GM23248 (cell line): ENCODE measurements at places on chromosomes 1 and 21. TPM values are rescaled to one million over a fixed set of nuclear protein-coding genes. Genes with fewer than 3 reads are reported as not detected.

DNA sequence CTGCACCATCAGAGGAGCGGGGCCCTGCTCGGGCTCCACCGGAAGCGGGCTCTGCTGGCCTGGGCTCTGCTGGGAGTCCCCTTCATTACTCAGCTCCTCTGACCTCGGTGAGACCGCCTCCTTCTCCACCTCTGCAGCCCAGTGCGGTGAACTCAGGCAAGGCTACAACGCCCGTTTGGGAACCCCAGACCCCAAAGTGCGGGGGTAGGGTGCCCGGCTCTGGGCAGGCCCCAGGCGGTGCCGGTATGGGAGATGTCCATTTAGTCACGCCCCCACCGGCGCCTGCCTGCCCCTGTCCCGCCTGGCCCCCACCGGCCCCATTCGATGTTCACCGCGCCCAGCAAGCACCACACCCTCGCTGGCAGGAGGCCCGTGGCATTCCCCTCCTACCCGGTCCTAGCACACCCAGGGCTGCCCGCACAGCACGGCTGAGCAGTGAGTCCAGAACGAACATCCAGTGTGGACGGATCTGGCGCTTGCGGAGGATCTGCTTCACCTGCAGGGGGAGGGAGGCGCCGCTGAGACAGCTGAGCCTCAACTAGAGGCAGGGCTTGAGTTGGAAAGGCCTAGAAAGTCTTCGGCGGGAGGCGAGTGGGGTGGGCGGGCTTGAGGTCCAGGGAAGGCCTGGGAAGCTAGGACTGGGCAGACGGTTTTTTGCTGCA, 10.0 kb downstream of the MAP3K6 start:
- no peak overlapping the region for H3K27ac ChIP-seq
- H3K36me3 ChIP-seq, result peaks cover 1% of the 10 kb centered on the region; the same call in 1 of the 2 replicates
- no peak overlapping the region for H3K4me3 ChIP-seq
- H3K4me1 ChIP-seq, result no peaks in the 10 kb centered on the region
- DNase-seq, result no peak
- no peaks in the 10 kb centered on the region for H3K27me3 ChIP-seq

GRCh38 chr1:30824736-30825429, 67.3 kb upstream of the LAPTM5 start:
- no peak overlapping the region for H3K27ac ChIP-seq
- H3K4me3 ChIP-seq, result peak overlapping the region; percentile 79
- peaks cover under 1% of the 10 kb centered on the region; the same call in 1 of the 2 replicates for H3K27me3 ChIP-seq
- no peak for DNase-seq

DNA sequence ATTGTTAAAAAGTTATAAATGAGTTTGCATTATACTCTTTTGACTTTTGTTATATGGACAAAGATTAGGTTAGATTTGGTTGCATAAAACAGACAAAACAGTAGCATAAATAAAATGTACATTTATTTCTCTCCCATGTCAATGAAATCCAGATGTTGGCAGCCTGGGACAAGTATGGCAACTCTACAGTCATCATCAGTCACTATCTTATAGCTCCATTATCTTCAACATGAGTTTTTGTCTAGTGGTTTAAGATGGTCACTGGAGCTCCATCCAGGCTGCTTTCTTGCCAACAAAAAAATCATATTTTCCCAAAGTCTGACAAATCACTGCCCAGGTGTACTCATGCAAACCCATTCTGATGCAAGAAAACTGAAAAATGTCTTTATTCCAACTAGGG, 83.8 kb downstream of the CD58 start:
- no peaks in the 10 kb centered on the region for H3K27me3 ChIP-seq
- H3K27ac ChIP-seq, result peak overlapping the region; percentile 8; the same call in 1 of the 2 replicates
- H3K36me3 ChIP-seq, result no peaks in the 10 kb centered on the region
- DNase-seq, result peak; percentile 54
- peaks cover 38% of the 10 kb centered on the region for H3K4me1 ChIP-seq

DNA sequence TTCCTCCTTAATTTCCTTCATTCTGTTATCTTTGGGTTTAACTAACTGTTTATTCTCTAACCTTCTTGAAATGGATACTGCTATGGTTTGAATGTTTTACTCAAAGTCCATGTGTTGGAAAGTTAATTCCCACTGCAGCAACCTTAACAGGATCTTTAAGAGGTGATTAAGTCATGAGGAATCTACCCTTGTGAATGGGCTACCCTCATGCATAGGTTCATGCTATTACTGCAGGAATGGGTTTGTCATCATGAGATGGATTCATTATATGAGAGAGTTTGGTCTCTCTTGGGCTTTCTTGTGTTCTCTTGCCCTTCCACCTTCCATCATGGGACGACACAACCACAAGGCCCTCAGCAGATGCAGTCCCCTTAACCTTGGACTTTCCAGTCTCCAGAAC, 516.9 kb downstream of the ADGRL2 start:
- no peaks in the 10 kb centered on the region for H3K4me1 ChIP-seq
- DNase-seq, result no peak
- no peak overlapping the region for H3K27ac ChIP-seq
- no peaks in the 10 kb centered on the region for H3K27me3 ChIP-seq

TMEM269 gene
- total RNA-seq, result not detected in 2 replicates

PLEKHA6 gene
- total RNA-seq, result 7.3 and 8.3 TPM in 2 replicates

FALEC gene
- not detected in 2 replicates for total RNA-seq
